HEK293T (cell line): ENCODE measurements at places on chromosomes 13 and 19.

- DNase-seq: no peak
Observed at GRCh38 chr19:58332697-58333096, 5.9 kb downstream of the ZSCAN22 start.

DNA sequence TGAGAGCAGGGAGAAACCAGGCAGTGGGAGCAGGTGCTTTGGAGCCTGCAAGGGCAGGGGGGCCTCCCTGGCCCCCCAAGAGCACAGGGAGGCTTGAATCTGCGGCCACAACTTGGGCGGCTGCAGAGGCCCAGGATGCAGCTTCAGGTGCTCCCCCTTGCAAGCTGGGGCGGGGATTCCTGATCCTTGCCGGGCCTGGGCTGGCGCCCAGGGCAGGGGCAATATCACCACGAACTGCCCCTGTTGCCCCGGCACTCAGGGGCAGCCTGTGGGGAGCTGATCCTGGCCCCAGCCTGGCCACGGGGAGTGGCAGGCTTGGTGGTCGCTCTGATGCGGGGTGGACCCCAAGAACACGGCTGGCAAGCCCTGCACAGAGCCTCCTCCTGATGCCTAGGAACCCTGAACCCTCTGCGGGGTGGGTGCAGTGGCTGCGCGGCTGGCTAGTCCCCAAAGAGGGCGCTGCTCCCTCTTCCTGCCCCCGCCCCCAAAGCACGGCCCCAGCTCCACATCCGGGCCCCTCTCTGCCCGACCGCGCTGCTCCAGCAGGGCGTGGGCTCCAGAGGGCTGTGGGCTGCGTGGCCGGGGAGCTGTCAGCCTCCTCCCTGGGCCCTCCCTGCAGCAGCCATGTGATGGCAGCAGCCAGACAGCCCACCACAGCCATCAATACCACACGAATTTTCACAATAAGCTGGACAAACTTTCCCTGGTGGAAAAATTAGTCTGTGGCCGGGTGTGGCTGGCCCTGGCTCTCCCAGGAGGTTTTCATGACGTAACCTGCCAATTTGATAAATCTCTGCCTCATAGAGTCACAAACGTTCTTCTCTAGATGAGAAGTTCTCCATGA, 21.0 kb downstream of the TNFSF9 start:
- DNase-seq: no peak

DNA sequence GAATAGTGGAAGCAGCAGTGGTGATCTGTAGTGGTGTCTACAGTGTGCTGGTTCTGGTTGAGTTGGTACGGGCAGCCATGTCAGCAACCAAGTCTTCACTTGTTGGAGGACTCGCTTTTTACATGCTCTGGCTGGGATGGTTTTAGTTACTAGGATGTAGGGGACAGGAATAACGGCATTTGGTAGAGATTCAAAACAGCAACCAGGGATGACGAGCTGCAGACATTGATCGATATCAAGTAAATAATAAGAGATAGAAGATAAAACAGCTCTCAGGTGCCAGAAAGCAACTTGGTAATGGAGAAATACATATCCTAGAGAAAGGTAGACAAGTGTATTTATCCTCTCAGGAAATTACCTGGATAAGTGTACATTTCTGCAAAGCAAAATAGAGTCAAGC, 84.3 kb downstream of the PCCA start:
- no peak for DNase-seq

DNA sequence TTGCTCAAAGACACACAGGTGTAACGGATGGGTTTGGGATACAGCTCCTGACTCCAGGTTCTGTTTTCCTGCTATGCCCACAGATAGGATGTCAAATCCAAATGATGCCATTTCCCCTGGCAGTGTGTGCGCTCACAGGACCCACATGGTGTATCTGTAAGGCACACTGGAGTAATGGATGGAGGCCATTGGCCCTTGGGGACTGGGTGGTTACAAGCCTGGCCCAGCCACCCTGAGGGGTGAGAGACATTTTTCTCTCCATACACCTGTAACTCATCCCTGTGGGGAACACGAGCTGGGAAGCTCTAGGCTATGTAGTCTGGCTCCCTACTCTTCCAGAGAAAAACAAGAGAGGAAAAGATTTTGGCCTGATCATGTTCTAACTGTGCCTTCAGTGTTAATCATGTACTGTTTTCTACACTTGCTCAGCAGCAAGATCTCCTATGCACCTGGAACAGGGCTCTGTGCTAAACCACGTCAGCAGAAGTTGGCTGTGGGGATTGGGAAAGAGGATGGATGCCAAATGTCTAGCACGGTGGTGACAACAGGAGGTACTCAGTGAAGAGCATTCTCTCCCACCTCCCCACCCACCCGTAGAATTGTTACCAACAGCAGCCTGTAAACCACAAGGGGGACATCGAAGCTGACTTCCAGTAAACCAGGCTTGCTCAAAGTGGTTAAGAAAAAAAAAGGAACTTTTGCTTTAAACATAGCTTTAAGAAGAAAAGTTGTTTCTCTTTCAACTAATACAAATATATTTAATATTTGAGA, 237.0 kb downstream of the LACC1 start:
- DNase-seq: no peak

DNA sequence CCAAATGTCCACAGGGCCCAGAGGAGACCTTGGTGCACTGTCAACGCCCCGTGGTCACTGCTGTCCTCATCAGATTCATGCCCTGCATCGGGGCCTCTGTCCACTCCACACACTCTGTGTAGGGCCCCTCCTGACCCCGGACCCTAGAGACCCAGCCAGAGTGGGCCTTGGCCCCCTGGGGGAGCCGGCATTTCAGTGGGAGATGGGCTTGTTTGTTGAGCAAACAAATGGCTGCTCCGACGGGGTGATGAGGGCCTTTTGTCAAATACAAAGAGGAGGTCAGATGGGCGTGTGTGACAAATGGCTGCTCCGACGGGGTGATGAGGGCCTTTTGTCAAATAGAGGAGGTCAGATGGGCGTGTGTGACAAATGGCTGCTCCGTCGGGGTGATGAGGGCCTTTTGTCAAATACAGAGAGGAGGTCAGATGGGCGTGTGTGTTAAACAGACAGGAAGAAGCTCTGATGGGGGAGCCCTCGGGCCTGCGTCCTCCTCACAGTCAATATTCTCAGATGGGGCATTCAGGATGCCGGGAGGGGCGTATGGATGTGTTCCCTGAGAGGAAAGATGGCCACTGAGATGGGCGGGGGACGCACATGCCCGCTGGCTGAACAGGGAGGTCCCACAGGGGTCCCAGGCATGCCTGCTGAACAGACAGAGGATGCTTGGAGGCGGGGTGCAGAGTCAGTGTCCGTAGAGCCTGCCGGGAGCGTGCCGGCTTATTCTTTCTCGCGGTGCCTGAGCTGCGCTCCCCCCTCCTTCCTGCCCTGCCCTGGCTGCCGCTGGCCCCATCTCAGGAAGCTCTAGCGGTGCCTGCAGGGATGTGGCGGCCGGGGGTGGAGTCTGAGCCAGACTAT, 36.3 kb downstream of the SMIM24 start:
- no peak for DNase-seq
